ENCODE measurements at places on chromosomes 2 and 18. TPM values are rescaled to one million over a fixed set of nuclear protein-coding genes. Genes with fewer than 3 reads are reported as not detected.

DNA sequence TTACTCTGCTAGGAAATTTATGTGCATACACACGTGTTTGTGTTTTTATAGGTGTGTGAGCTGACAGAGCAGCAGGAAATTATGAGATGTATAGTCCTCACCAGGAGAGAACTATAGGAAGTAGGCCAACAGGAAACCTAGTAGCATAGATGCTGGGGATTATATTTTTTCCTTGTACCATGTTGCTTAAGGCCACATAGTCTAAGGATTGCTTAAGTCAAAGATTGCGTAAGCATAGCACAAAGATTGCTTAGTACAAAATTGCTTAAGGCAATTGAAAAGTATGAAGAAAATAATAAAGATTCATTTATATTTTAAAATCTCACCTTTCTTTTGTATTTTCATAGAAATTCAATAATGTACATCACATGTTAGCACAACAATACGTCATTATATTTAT is 18.7 kb upstream of the CCDC102B start:
- no peak for DNase-seq

GRCh38 chr2:68561372-68561771 is 82.0 kb upstream of the PROKR1 start:
- no peak for DNase-seq

GRCh38 chr2:233681521-233682099 is at the start of gene UGT1A7:
TSS of gene UGT1A7 (plus strand) at chr2:233681901. CDS start at chr2:233681938, 37 bp downstream.
- DNase-seq: no peak

- peak; percentile 55 for DNase-seq
These were observed 147.7 kb downstream of the TSN start for GRCh38 chr2:121903037-121903689.

DNA sequence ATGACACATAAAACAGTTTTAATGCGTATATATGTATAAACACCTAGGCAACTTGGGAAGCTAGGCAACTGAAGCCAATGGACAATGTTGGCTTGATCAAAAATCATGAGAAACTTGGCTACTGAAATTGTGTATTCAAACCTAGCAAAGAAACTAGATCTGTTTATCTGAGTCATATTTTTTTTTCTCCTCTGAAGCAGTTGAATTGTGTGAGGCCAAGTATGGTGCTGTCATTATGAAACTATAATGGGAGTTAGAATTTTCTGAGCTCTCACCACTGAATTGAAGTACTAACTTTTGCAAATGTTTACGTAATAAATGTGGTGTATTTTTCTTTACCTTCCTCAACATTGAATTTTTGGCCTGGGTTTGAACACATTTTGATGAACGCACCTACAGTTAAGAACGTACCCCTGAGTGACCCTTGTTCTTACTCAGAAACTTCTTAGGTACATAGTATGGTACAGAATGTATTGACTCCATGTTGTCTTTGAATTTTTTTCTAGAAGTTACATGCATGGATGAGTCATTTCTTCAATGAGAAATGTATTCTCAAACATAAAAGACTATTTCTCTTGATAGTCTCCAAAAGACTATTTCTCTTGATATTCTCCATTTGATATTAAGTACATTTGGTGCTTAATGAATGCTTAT is 23.8 kb downstream of the CD28 start:
- DNase-seq: no peak

DNA sequence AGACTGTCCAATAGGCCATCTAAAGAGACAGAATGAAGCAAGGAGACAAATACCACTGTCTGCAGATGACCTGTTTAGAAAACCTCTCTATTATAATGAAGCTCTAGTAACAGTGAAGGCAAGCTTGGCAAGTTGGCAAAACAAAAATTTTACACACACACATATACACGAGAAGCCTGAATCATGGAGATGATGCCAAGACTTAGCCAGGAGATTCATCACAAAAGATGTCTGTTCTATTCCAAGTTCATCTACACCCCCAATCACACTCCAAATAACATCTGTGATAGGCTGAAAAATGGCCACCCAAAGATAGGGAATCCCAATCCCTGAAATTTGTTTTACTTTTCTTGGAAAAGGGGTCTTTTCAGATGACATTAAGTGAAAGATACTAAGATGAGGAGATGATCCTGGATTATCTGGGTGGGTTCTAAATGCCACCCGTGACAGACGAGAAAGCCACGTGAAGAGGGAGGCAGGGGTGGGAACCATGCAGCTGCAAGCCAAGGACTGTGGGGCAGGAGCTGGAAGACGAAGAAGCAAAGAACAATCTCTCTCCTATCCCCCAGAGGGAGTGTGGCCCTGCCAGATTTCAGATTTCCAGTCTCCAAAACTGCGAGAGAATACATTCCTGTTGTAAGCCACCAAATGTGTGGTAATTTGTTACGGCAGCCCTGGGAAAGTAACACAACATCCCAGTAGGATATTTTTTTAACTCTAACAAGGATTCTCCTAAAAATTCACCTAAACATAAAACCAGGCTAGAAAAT is 20.0 kb downstream of the HDLBP start:
- no peak for DNase-seq

GRCh38 chr2:207747653-207748560 is 21.8 kb downstream of the FZD5 start:
- no peak for DNase-seq

GRCh38 chr2:64259312-64259711 is 115.1 kb upstream of the PELI1 start:
- peak; percentile 79 for DNase-seq

- no peak for DNase-seq
These were observed 978.3 kb downstream of the BCL11A start for GRCh38 chr2:59575191-59575590.

DNA sequence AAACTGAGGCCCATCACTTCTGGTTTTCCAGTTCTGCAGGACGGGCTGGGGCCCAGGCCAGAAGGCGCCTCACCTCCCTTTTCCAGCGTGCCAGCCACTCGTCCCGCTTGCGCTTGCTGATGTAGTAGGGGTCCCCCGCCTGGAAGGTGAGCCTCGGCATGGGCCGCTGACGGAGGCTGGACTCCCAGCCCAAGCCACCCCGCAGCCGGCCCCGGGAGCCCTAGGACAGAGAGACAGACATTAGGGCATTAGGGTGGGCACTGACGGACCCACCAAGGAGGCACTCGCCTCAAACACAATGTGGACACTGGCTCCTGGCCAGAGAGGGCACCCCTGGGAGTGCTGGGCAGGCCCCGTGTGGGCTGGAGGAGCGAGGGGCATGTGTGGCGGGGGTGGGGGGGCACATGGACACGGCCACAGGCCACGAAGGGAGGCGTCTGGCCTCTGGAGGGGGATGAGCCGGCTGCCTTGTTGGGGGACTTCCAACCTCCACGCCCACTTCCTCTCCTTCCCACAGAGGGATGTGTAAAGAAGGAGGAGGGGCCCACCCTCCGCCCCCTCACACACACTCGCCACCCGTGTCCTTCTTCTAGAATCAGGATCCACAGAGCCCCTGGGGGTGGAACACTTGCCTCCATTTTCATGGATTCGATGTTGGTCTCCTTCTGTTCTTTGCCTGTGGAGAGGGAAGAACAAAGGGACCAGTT is 66.7 kb downstream of the DNMT3A start:
- DNase-seq: peak; percentile 55

- no peak for DNase-seq
These were observed 148.8 kb downstream of the HRH4 start for GRCh38 chr18:24609254-24609653.

DNA sequence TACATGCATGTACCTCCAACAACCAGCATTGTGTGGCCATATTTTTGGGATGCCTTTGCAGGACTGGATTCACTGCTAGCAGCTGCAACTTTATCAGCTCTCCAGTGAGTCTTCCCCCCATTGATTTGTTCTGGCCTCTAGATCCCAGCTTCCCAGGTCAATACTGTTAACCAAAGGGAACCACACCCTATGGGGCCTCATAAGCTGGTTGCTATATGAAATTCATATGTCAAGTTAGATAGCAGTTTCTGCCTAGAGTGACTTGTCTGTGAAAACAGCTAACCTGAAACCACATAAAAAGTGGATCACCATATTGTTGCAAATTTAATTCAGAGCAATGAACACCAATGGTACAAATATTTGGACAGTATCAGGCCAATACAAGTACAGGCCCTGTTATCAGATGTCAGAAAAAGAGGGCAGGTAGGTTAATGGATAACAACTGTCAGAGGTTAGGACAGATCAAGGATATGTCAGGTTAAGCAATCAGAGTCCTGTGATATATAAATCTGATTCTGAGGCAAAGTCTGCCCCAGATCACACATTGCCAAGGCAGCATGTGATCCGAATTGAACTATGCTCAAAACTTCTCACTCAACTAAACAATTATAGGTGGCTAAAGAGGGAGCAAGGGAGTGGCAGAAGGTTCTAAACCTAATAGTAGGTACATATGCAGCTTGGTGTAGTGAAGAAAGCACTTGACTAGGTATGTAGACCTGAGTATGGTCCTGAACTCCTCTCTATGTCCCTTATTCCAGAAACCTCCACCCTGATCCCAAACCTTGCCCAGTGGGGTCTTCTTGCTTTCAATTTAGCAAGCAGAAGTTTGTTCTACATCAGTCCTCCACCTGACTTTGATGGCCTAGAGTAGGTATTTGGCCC is 310.2 kb upstream of the STON1 start:
- no peak for DNase-seq

DNA sequence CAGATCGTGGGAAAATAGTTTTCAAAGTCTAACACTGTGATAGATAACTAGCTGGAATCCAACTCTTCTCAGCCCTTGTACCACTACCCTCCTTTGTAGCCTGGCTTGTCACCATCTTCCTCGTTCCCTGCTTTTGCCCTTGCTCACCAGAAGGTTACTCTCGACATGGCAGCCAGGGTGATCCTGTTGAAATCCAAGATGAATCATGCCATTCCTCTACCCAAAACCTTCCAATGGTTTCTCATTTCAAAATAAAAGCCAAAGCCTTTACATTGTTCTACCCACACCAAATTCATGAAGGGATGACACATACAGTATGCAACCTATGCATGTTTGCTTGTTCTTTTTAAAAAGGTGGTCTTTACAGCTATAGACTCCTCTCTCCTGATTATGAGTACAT is 45.7 kb downstream of the STAT4 start:
- no peak for DNase-seq

DNA sequence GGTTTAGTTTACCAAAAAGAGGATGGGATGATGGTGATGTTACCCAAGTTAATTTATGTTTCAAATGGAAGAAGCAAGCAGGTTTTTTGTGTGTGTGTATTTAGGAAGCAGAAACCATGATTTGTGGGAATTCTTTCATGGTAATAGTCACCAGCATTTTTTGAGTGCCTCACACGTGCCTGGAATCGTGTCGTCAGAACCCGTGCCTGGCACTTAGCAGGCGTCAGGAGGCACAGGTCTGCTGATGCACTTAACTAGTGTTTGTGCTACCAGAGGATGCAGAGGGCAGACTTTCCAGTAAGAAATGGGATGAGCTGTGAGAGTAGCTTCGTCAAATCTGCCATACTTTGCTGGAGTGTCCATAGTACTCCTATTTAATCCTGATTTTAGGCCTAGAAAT is 41.1 kb downstream of the LYPD6 start:
- no peak for DNase-seq

DNA sequence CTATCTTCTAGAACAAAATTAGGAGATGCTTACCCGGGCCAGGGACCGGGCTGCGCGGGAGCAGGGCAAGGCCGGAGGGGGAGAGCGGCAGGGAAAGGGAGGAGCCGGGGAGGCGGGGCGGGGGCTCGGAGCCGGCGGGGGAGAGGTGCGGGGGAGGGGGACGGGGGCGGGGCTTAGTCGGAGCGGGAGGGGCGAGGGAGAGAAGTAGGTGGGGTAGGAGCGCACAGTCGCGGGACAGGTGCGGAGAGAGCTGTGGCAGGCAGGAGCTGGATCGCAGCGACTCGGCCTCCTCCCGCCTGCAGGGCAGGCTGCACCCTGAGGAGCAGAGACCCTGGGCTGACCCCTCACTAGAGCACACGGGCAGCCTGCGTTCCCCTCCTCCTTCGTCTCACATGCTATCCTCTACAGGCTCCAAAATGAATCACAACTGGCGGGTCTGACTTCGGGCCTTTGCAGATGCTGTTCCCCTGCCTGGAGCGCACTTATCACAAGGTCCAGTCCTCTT is 290.3 kb downstream of the CELF4 start:
- DNase-seq: peak; percentile 11

GRCh38 chr2:28951910-28952835 is 28.9 kb upstream of the TOGARAM2 start:
- DNase-seq: no peak

DNA sequence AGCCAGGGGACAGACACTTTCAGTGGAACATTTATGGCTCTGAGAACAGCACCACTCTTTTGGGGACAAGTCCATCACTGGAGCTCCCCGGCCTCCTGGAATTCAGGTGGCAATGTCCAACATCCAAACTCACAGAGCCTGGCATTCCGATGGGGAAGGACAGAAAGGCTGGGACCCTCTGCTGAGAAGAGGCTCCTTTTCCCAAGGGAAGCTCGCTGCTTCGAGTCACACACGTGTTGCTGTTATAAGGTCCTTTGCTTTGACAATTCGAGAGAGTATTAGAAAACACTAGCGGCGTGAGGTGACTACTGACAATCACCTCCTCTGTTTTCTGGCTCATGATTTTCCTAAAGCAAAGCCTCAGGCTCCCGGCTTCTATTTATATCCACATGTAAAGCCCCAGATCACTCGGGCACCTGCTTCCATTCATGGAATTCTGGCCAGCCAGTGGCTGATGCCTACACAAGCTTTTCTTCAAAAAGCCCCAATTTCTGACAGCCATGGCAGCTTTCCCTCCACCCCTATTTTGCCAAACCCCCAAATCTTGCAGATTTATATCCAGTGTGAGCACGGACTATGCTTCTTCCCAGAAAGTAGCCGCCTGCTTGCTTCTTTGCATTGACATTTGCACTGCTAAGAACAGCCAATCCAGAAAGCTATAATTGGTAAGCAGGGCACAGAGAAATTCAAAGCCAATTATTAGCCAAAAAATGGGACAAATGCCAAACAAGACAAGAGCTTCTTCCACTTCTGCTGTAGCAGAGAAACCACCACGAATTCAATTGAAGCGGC is 67.3 kb downstream of the NDUFA10 start:
- DNase-seq: peak; percentile 27

GRCh38 chr2:229802785-229803184 is 88.4 kb upstream of the DNER start:
- DNase-seq: no peak

DNA sequence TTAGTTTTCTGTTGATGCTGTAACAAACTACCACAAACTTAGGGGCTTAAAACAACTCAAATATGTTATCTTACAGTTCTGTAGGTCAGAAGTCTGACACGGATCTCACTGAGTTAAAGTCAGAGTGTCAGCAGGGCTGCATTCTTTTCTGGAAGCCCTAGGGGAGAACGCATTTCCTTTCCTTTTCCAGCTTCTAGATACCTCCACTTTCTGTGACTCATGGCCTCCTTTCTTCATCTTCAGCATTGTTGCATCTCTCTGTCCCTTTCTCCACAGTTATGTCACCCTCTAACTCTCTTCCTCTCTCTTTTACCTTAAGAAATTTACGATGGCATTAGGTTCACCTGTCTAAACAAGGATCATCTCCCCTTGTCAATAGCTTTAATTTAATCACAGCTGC is 13.3 kb upstream of the PPP4R1 start:
- no peak for DNase-seq

- DNase-seq: no peak
These were observed 101.6 kb downstream of the ANTXR1 start for GRCh38 chr2:69114534-69114933.

- no peak for DNase-seq
These were observed 44.0 kb downstream of the CAPN13 start for GRCh38 chr2:30763151-30763660.

KCNS3 gene
- total RNA-seq: 4.2 TPM

LOXHD1 gene
- total RNA-seq: 0.62 TPM

TEKT4 gene
- total RNA-seq: not detected

STAMBP gene
- 27.7 TPM for total RNA-seq

CD207 gene
- total RNA-seq: not detected

RAB6C gene
- 0.22 TPM for total RNA-seq

MC5R gene
- not detected for total RNA-seq

OR6B2 gene
- not detected for total RNA-seq

CAPN14 gene
- 0.32 TPM for total RNA-seq

ING5 gene
- total RNA-seq: 18.0 TPM

LAMA1 gene
- total RNA-seq: 0.05 TPM

Data from Right ventricle myocardium superior (tissue), 1 donor.